ENCODE measurements at places on chromosomes 12 and 14.

GRCh38 chr12:11885261-11886038, 185.3 kb upstream of the BCL2L14 start:
- DNase-seq = peak; percentile 76

DNA sequence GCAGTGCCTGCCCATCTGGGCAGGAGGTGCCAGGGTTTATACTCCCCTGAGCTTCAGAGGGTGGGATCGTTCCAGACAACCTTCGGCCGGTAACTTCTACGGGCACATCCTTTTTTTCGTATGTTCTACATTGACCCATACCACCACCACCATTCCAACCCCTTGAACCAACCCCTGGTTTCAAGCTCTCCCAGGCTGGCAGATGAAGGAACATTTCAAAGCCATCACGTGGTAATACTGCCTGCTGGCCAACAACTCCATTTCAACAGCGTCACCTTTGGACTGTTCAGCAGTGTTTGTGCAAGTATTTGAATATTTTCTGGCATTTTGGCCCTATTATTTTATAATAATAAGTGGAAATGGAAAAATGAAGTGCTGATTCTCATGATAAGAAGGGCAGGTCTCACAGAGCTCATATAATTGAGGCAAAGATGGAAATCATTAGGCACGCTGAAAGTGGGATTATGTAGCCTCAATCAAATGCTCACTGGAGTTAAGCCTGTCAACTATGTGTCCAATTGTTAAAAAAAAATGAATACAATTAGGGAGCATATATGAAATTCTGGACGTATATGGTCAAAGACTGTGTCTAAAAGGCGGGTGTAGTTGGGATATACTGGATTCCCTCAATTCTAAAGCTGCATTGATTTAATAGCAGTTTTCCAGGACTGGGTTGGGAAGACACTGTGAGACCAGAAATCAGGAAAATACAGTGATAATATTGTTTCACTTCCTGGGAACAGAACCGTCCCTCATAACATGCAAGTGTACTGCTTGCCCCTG, 162.1 kb downstream of the ZFP36L1 start:
- no peak for DNase-seq

DNA sequence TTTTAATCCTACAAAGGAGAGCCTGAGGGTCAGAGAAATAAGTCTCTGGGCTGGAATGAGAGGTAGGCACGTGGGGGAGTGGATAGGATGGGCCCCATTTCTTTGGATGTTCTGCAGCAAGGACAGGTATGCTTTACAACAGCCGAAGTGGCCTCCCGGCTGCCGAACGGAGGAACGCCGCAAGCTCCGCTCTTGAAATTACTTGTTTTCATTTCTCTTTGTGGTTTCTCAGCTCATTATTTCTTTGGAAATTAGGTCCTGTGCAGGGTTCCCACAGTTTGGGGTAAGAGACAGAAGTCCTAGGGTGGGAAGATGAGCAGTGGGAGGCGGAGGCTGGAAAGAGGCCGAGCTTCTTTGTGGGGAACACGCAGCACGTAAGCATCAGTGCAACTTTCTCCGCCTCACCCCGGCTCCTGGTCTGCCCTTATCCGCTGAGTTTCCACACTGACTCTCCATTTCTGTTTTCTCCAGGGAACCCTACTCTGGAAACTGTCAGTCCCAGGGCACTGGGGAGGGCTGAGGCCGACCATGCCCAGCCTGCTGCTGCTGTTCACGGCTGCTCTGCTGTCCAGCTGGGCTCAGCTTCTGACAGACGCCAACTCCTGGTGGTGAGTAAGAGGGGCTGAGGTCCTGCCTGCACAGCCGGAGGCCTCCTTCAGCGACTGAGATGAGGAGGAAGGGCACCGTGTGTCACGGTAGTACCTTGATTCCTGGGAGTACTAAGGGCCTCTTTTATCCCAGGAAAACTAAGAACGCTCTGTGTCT, 2.0 kb downstream of the WNT5B start:
- peak; percentile 77 for DNase-seq

GRCh38 chr14:21229821-21230220, 39.4 kb downstream of the HNRNPC start:
- DNase-seq = no peak

GRCh38 chr12:16347391-16348298, at the start of gene MGST1:
Gene MGST1 (plus strand): TSS chr12:16347645. CDS start chr12:16354253, 6,608 bp downstream.
- DNase-seq = peak; percentile 59

- DNase-seq = no peak
Observed at GRCh38 chr12:47110011-47110541, 30.3 kb upstream of the AMIGO2 start.

GRCh38 chr12:558580-558979, 98.8 kb downstream of the B4GALNT3 start:
- no peak for DNase-seq

DNA sequence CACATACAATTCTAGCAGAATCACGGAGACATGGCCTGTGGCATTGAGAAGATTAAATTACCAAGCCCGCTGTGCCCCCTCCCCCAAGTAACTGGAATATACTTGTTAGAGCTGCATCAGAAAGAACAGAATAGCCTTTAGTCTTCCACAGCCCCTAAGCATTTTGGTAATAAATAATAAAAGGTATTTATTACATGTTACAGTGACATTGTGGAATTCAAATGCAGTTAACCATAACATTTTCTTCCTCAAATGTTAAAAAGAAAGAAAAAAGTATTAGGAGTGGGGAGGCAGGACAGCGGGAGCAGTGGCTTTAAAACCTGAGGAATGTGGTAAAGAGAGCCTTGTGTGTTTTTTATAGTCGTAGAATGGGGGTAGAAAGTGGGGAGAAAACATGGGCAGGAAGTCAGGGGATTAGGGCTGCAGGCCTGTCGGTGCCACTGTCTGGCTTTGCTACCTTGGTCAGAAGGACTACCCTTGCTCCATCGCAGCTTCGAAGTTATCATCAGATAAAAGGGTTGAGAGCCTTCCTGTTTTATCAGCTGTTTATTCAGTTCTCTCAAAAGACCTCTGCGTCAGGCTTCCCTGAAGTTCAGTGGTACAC, 255.9 kb downstream of the MSRB3 start:
- DNase-seq = no peak

DNA sequence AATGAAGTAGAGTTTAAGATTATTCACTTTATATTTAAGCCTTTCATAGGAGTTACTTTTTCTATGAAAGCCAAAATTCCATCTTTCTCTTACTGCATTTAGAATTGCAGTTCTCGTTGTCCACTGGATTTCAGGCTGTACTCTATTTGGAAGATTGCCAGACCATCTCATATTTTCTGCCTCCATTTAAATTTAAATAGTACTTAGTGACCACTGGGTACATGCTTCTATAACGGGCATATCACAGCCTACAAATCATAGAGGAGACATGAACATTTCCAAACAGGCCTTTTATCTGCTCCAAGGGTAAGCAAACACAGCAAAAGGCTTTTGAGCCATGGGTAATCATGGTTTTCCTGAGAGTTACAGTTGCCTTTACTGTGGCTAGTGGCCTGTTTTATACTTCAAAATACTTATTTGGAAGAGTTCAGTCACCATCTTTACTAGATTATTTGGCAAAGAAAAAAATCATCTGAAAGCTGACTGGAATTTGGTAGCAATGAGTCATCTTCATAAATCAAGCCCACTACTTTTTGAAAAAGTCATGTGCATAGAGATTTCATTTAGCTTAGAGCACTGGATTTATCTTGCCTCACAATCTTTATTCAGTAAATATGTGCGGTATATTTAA, 15.7 kb downstream of the ANO6 start:
- peak; percentile 85 for DNase-seq

DNA sequence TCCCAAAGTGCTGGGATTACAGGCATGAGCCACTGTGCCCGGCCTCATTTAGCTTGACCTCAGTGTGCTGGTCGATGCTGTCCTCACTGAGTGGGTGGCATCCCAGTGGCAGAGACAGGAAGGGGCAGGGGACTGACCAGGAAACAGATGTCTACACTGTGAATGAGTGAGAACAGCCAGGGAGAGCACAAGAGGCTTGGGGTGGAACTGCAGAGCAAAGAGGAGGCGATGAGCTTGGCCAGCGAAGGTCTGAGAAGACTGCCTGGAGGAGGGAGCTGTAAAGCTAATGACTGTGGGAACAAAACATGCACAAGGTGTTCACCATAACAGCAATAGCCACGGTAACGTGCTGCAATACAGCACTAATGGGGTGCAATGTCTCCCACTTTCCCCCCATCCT, 57.2 kb upstream of the BEGAIN start:
- no peak for DNase-seq

GRCh38 chr14:92426237-92426636, 87.3 kb upstream of the RIN3 start:
- peak; percentile 50 for DNase-seq

GRCh38 chr14:83342590-83342989, 1808.9 kb upstream of the SEL1L start:
- DNase-seq = no peak

GRCh38 chr14:28077021-28077420, 689.6 kb upstream of the FOXG1 start:
- no peak for DNase-seq

DNA sequence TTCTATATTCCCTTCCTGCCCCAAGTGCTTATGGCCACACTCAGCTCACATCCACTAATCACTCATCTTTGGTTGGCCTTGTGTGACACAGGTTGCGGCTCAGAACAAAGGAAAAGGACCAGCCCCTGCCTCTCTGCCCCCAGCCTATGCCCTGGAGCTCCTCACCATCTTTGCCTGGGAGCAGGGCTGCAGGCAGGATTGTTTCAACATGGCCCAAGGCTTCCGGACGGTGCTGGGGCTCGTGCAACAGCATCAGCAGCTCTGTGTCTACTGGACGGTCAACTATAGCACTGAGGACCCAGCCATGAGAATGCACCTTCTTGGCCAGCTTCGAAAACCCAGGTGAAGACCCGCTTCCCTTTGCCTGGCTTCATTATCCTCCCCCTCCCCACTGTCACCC, 15.8 kb upstream of the OAS2 start:
- DNase-seq = no peak

- no peak for DNase-seq
Observed at GRCh38 chr14:73887694-73888459, 1.2 kb downstream of the ZNF410 start.

DNA sequence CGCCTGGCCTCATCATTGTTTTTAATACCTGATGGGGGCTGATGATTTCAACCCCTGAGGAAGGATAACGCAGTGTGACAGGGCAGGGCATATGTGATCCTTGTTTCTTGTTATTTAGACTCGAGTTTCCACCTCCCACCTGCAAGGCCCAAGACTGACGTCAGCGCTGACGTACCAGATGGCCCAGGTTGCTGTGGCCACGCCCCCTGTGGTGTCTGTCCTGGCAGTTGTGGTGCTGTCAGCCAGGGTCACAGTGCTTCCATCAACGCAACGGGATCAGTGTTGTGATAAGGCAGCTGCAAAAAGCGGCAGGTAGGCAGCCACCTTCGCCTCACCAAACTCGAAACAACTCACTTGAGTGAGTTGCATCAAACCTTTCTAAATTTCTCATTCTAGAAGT, 18.4 kb downstream of the DDX51 start:
- no peak for DNase-seq

- DNase-seq = peak; percentile 72
Observed at GRCh38 chr14:105363847-105364708, 34.3 kb upstream of the TEX22 start.

DNA sequence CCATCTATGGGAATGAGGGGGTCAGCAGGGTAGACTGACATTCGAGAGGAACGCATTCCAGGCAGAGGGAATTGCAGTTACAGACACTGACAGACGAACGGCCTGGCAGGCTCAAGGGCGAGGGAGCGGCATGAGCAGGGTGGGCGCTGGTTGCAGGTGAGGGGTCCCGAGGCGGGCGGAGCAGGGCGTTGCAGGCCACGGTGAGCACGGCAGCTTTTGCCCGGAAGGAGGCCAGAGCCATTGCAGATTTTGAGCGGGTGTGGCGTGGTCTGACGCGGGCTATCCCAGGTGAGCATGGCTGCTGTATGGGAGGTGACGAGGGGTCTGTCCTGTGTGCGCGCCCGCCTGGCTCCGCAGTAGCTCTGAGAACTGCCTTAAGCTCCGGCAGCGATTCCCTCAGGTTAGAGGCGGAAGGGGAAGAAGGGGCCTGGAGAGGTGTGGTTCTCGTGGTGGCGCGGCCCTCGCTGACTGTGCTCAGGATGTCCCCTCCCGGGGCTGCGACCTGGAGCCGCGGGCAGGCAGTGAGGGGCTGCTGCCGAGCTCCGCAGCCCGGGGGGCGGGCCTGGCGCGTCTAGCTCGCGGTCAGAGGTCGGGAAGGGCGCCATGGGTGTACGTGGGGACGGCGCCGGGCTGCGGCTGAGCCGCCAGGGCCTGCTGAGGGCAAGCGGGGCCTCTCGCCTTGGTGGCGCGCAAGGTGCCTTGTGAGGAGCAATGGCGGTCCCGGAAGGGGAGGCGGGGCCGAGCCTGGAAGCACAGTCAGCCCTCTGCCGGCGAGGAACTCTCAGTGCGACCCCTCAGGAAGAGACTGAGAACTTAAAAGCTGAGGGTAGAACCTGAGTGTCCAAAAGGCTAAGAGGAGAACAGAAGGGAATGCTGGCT, 177.1 kb downstream of the CACNA1C start:
- DNase-seq = no peak

DNA sequence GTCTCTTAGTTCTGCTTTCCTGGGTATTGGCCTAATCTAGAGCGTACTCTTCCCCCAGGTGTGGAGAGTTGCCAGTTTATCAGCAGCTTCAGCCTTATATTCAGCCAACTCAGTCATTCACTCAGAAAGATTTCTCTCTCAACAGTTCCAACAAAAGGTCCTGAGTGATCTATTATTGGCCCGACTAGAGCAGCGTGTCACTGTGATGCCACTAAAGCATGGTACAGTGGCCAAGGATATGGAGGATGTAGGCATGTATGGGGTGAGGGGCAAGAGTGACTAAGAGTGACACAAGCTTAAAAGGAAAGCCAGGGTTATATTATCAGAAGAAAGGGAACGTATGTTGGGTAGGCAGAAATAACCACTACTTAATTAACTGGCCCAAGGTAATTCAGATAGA, 4.8 kb downstream of the NOPCHAP1 start:
- DNase-seq = no peak

DNA sequence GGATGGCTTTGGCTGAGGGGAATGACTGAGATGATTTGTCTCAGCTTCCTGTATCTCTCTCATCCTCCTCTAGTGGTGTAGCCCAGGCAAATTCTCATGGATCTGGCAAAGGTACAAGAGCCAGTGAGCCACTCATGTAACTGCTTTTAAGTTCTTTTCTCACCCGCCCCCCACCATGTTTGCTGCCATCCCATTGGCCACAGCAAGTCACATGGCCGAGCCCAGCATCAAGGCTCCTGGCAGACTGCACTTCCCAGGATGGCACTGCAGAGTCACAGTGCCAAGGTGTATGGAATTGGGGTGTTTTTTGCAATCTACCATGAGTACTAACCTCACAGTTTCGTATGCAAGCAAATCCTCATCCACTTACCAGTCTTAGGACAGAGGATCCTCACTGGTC, 50.9 kb downstream of the CHST11 start:
- DNase-seq = no peak

- DNase-seq = peak; percentile 64
Observed at GRCh38 chr12:49990273-49990672, 17.5 kb downstream of the AQP6 start.
